ENCODE measurements at places on chromosomes 11 and 22. TPM values are rescaled to one million over a fixed set of nuclear protein-coding genes. Genes with fewer than 3 reads are reported as not detected.

The PTPRCAP gene
- 0.79 TPM for total RNA-seq

The TPH1 gene
- 0.47 TPM for total RNA-seq

The IFITM10 gene
- total RNA-seq, result 7.6 TPM

The MMP13 gene
- total RNA-seq, result not detected

The ABTB2 gene
- total RNA-seq, result 5.4 TPM

The NXPE4 gene
- total RNA-seq, result not detected

The DGCR6 gene
- total RNA-seq, result 4.9 TPM

The ALKBH3 gene
- 24.1 TPM for total RNA-seq

The ZP1 gene
- 0.94 TPM for total RNA-seq

The KRTAP5-1 gene
- 1.2 TPM for total RNA-seq

The GGTLC3 gene
- not detected for total RNA-seq

The PNPLA3 gene
- total RNA-seq, result 23.7 TPM

The DYNC2H1 gene
- total RNA-seq, result 8.4 TPM

The APOBEC3B gene
- total RNA-seq, result 2.4 TPM

The RBFOX2 gene
- total RNA-seq, result 57.4 TPM

The KRTAP5-6 gene
- not detected for total RNA-seq

The DNAJC24 gene
- 13.5 TPM for total RNA-seq

The TMEM45B gene
- total RNA-seq, result 42.0 TPM

The GPHA2 gene
- not detected for total RNA-seq

The IRAG1 gene
- 2.9 TPM for total RNA-seq

The FAM83F gene
- 54.5 TPM for total RNA-seq

The CPT1A gene
- 125 TPM for total RNA-seq

The ARFIP2 gene
- 87.5 TPM for total RNA-seq

The SLC3A2 gene
- total RNA-seq, result 181 TPM

The DUSP18 gene
- total RNA-seq, result 14.5 TPM

The MMP11 gene
- 3.9 TPM for total RNA-seq

The NAV2 gene
- 9.1 TPM for total RNA-seq

The CHRM4 gene
- 3.0 TPM for total RNA-seq

The LARGE2 gene
- total RNA-seq, result 33.7 TPM

The LRRC74B gene
- not detected for total RNA-seq

The PRRG4 gene
- 36.8 TPM for total RNA-seq

The SCARF2 gene
- 11.3 TPM for total RNA-seq

The OVCH2 gene
- total RNA-seq, result 6.2 TPM

The CENPM gene
- 9.3 TPM for total RNA-seq

The UQCC3 gene
- 12.4 TPM for total RNA-seq

The OR4C45 gene
- total RNA-seq, result not detected

The CYTH4 gene
- 0.55 TPM for total RNA-seq

The SF1 gene
- total RNA-seq, result 341 TPM

The PAMR1 gene
- 15.4 TPM for total RNA-seq

The THY1 gene
- total RNA-seq, result 18.8 TPM

The VSTM5 gene
- total RNA-seq, result 0.68 TPM

The APOA5 gene
- total RNA-seq, result not detected

The ASRGL1 gene
- total RNA-seq, result 2.5 TPM
